ENCODE measurements at places on chromosomes 2 and 18. TPM values are rescaled to one million over a fixed set of nuclear protein-coding genes. Genes with fewer than 3 reads are reported as not detected.

DNA sequence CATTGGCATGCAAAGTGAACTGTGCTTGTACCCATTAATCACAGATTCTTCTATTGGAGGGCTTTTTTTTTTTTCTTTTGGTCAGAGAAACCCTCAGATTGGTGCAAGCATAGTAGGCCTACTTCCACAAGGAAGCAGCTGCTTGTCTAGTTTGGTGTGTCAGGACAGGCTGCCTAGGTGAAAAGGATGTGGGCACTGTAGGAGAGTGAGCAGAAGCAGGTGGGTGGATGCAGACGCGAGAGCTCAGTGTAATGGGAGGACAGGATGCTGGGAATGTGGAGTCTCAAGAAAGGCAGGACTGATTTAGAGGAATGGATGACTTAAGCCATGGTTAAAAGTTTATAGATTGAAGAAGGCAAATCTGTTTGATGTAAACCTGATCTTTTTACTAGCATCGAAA, 3.1 kb downstream of the ELP2 start:
- H3K4me3 ChIP-seq = no peak overlapping the region
- no peak overlapping the region for H3K27ac ChIP-seq
- H3K27me3 ChIP-seq = no peaks in the 10 kb centered on the region
- no peak for DNase-seq
- peaks cover 19% of the 10 kb centered on the region for H3K36me3 ChIP-seq
- peaks cover 44% of the 10 kb centered on the region for H3K4me1 ChIP-seq

GRCh38 chr18:46253498-46253897, 149.3 kb downstream of the HAUS1 start:
- H3K4me3 ChIP-seq = no peak overlapping the region
- H3K4me1 ChIP-seq = peaks cover 47% of the 10 kb centered on the region
- H3K27me3 ChIP-seq = no peaks in the 10 kb centered on the region
- no peak for DNase-seq

DUSP19 gene
- total RNA-seq = 2.7 TPM

- no peak overlapping the region for H3K27ac ChIP-seq
- DNase-seq = no peak
- H3K36me3 ChIP-seq = no peaks in the 10 kb centered on the region
- peaks cover 30% of the 10 kb centered on the region for H3K27me3 ChIP-seq
- no peak overlapping the region for H3K4me3 ChIP-seq
- H3K4me1 ChIP-seq = peaks cover 5% of the 10 kb centered on the region
These were observed 27.4 kb upstream of the MBOAT2 start for GRCh38 chr2:9030841-9031240.

ACVR1C gene
- 1.3 TPM for total RNA-seq

DNA sequence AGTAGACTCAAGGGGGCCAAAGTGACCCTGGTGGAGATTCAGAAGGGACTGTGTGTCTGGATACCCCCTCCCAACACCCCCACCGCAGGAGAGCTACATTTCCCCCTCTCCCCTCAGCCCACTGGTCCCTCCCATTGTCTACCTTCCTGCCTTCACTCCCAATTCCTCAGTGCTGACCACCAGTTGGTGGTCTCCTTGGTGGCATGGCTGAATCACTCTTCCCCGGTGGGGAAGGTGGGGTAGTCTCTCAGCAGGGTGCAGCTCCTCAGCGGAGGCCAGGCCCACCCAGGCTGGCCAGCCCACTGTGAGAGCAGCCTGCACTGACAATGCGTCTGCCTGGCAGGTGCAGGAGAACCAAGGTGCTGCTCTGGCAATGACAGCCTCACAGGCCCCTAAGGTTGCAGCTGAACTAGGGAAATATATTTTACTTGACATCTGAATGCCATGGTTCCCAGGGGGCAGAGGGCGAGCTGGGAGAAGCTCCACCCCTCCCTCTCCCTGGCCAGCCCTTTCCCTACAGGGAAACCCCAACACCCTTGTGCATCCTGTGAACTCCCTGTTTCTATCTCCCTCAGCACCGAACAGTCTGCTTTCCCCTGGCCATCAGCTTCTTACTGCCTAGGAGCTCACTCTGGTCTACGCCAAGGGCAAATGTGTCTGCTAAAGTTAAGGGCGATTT, 62.6 kb upstream of the PAX8 start:
- peaks cover 4% of the 10 kb centered on the region for H3K4me1 ChIP-seq
- H3K4me3 ChIP-seq = no peak overlapping the region
- H3K36me3 ChIP-seq = no peaks in the 10 kb centered on the region
- H3K27ac ChIP-seq = no peak overlapping the region
- H3K27me3 ChIP-seq = peaks cover 21% of the 10 kb centered on the region

GRCh38 chr18:58117786-58118403, 73.9 kb downstream of the NEDD4L start:
- no peaks in the 10 kb centered on the region for H3K36me3 ChIP-seq
- DNase-seq = no peak
- no peak overlapping the region for H3K27ac ChIP-seq
- peaks cover 3% of the 10 kb centered on the region for H3K4me1 ChIP-seq
- H3K4me3 ChIP-seq = no peak overlapping the region
- no peaks in the 10 kb centered on the region for H3K27me3 ChIP-seq

TFCP2L1 gene
- 0.29 TPM for total RNA-seq

DNA sequence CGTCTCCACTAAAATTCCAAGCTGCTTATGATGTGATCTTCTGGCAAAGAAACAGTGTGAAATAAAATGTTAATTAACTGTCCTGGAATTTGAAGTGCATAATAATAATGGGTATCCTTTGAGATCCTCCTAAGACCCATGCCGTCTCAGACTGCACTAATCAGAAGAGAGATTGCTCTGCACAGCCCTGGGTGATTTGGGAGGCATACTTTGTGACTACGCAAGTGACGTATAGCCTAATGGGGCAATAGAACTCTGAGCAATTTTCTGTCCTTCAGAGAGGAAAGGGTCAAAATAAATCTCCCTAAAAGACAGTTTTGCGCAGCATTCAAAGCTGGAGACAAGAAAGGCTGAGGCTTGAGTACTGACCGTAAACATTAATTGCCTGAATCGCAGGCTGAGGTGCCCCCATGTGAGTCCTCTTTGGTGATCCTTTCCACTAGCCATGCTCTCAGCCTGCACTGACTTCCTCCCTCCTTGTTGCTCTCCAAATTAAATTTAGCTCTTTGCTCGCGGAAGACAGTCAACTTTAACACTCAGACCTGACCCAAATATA, 76.0 kb downstream of the DPP4 start:
- H3K27ac ChIP-seq = no peak overlapping the region
- DNase-seq = no peak
- H3K4me1 ChIP-seq = peaks cover 33% of the 10 kb centered on the region
- H3K4me3 ChIP-seq = no peak overlapping the region

- DNase-seq = no peak
- no peaks in the 10 kb centered on the region for H3K4me1 ChIP-seq
- H3K27me3 ChIP-seq = peaks cover 2% of the 10 kb centered on the region
- H3K36me3 ChIP-seq = no peaks in the 10 kb centered on the region
- no peak overlapping the region for H3K4me3 ChIP-seq
- no peak overlapping the region for H3K27ac ChIP-seq
These were observed 103.7 kb downstream of the LPIN1 start for GRCh38 chr2:11850082-11850481.

DNA sequence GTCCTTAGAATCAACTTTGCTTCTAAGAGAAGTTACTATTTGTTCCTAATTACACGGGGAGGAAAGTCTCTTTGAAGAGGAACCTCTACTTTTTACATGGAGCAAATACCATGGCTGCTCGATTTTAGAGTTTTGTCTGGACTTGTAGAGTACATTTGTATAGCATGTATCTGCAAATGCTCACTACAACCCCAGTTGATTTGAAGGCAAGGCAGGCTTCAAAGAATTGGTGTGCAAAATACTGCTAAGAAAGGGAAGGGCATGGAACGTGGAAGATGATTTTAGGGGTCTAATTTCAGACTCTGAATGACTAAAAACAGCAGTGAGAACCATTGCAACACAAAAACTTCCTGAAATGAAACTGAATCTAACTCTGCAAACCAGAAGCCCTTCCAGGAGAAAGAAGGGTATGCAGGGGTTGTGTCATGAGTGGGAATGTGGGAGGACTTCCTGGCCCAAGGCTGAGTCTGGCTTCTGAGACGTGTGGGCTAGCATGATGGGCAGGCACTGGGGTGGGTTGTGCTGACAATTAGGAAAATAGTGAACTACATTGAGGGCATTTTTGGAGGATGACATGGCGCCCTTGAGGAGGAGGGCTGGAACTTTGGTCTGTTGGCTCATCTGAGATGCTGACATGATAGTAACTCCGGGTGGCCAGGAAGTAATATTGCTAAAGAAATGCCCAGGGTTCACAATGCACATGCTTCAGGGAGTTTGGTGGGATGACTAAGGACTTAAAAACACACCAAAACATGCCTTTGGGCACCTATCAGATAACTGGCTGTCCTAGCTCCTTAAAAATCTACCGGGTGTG, 18.9 kb upstream of the IL1R2 start:
- H3K4me3 ChIP-seq = no peak overlapping the region
- peak; percentile 12 for DNase-seq
- H3K4me1 ChIP-seq = peaks cover 10% of the 10 kb centered on the region
- H3K36me3 ChIP-seq = peaks cover 3% of the 10 kb centered on the region

DNA sequence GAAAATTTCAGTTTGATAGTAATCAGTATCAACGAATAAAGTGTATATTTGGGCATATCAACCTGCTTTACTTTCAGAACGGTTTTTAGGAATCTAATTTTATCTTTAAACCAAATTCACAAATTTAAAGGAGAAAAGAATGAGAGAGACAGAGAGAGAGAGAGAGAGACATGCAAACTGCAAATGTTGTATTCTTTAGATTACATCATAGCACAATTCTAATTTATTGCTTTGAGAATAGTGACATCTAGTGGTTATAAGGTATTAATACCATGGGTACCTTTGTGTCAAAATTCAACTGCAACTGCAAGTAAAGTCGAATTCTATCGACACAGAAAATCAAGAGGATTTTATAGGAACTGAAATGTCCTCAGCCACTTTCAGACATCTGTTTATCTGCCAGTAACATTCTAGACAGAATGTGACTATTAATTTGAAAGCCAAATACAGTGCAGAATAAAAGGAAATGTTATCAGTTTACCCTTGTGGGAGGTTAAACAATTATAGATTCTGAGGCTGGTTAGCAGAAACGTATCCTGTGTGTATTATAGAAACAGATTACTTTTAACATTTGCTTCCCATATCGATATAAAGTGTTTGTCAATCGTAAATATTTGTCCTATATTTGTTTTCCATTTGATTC, 529.8 kb upstream of the VRK2 start:
- no peaks in the 10 kb centered on the region for H3K4me1 ChIP-seq
- no peak for DNase-seq
- no peaks in the 10 kb centered on the region for H3K36me3 ChIP-seq
- no peaks in the 10 kb centered on the region for H3K27me3 ChIP-seq
- no peak overlapping the region for H3K4me3 ChIP-seq
- no peak overlapping the region for H3K27ac ChIP-seq

- H3K4me3 ChIP-seq = no peak overlapping the region
- DNase-seq = no peak
- peaks cover 7% of the 10 kb centered on the region for H3K4me1 ChIP-seq
- H3K36me3 ChIP-seq = no peaks in the 10 kb centered on the region
- H3K27me3 ChIP-seq = peaks cover 37% of the 10 kb centered on the region
- H3K27ac ChIP-seq = no peak overlapping the region
These were observed 5.6 kb downstream of the QPCT start for GRCh38 chr2:37350034-37350433.

- peaks cover 12% of the 10 kb centered on the region for H3K4me1 ChIP-seq
- no peak overlapping the region for H3K4me3 ChIP-seq
- no peak for DNase-seq
- no peaks in the 10 kb centered on the region for H3K36me3 ChIP-seq
These were observed 202.0 kb downstream of the HRH4 start for GRCh38 chr18:24662412-24662821.

GRCh38 chr2:81467096-81467495, 1162.5 kb upstream of the LRRTM1 start:
- no peaks in the 10 kb centered on the region for H3K27me3 ChIP-seq
- no peaks in the 10 kb centered on the region for H3K4me1 ChIP-seq
- no peak overlapping the region for H3K27ac ChIP-seq
- no peak for DNase-seq

DNA sequence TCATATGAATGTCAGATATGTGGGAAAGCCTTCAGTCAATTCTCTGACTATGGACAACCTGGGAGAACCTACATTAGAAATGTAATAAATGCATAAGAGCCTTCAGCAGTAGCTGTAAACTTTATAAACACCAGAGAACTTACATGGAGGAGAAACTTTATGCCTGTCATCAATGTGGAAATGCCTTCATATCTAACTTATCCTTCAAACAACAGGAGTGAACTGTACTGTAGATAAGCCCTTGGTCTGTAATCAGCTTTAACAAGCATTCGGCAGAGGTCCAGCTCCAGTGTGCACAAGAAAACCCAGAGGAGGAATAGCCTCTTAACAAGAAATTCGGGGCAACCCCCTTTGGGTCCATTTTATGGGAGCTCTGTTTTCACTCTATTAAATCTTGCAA, 14.8 kb upstream of the UXS1 start:
- H3K36me3 ChIP-seq = no peaks in the 10 kb centered on the region
- H3K4me3 ChIP-seq = no peak overlapping the region
- no peak for DNase-seq
- peaks cover 11% of the 10 kb centered on the region for H3K4me1 ChIP-seq
- no peak overlapping the region for H3K27ac ChIP-seq
- no peaks in the 10 kb centered on the region for H3K27me3 ChIP-seq

REG1A gene
- total RNA-seq = not detected

DNA sequence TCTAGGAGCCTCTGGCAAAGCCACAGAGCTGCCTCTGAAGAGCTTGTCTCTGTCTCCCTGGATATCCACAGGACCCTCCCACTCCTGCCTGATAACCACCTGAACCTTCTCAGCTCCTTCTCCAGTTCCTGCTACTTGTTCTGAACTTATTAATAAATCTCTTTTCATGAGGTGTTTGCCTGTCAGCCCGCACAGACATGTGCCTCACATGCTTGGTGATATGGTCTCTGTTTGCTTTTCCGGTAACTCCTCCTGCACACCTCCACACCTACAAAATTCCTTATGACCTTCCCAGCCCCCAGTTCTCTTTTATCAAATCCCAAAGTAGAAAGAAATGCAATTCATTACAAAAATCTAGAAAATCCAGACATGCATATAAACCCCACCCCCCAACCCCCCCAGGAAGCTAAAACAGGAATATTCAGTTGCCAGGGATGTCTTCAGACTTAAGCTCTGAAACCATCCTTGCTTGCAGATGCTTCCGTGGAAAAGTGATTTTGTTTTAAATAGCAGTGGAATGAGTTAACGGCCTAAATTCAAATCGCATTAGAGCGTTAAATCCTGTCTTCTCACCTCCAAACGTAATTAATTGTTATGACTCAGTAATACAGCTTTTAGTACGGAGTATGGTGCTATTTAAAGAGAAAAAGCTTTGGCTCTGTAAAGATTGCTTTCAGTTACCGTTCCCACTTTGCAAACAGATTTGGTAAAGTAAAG, 2.1 kb upstream of the PID1 start:
- peaks cover 22% of the 10 kb centered on the region for H3K27me3 ChIP-seq
- no peak overlapping the region for H3K4me3 ChIP-seq
- no peak overlapping the region for H3K27ac ChIP-seq
- no peaks in the 10 kb centered on the region for H3K36me3 ChIP-seq
- DNase-seq = no peak
- H3K4me1 ChIP-seq = peaks cover 3% of the 10 kb centered on the region

DNA sequence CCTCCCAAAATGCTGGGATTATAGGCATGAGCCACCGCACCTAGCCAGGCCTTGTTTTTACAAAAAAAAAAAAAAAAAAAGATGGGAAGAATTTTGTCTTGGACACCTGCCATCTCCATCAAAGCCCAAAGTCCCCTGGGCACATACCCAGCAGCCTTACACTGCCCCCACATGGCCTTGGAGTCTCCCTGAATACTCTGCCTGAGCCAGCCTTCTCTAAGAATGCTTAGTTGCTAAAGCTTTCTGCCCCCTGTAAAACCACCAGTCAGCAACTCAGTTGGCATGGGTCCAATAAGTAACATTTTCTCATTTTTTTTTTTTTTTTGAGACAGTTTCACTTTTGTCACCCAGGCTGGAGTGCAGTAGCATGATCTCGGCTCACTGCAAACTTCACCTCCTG, 40.6 kb downstream of the SPC25 start:
- no peaks in the 10 kb centered on the region for H3K4me1 ChIP-seq
- peaks cover 5% of the 10 kb centered on the region for H3K36me3 ChIP-seq
- H3K27me3 ChIP-seq = no peaks in the 10 kb centered on the region
- H3K27ac ChIP-seq = no peak overlapping the region
- H3K4me3 ChIP-seq = no peak overlapping the region
